ENCODE measurements at places on chromosomes 4 and X.

- no peak for DNase-seq
Observed at GRCh38 chrX:134741746-134742145, 83.5 kb upstream of the PLAC1 start.

- no peak for DNase-seq
Observed at GRCh38 chrX:4708970-4709760, 995.7 kb upstream of the PRKX start.

GRCh38 chrX:68462197-68462596 is 28.9 kb upstream of the OPHN1 start:
- no peak for DNase-seq

DNA sequence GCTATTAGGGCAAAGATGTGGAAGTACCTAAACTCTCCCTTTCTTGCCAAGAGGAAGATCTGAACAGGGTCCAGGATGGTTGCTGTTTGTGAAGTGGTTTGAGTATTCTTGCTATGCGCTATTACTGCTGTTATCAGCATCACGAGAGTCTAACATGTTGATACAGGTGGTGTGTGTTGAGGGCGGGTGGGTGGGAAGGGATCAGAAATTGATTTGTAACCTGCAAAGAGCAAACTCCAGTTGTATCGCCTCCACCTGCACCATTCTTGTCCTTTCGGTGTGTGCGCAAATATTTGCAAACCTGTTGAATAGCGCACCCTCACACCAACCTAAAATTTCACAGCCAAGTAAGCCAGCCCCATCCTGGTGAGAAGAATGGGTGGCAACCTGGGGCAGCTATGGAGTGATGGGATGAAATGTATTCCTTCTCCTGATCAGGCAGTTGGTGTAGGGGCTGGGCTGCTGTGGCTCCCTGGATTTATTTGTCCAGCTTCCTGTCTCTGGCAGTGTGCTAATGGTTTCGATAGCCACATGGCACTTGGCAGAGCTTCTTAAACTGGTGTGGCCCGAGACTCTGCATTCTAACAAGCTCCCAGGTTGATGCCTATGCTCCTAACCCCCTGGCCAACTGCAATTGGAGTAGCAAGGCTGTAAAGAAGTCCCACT is 102.6 kb upstream of the SCML1 start:
- DNase-seq: no peak

DNA sequence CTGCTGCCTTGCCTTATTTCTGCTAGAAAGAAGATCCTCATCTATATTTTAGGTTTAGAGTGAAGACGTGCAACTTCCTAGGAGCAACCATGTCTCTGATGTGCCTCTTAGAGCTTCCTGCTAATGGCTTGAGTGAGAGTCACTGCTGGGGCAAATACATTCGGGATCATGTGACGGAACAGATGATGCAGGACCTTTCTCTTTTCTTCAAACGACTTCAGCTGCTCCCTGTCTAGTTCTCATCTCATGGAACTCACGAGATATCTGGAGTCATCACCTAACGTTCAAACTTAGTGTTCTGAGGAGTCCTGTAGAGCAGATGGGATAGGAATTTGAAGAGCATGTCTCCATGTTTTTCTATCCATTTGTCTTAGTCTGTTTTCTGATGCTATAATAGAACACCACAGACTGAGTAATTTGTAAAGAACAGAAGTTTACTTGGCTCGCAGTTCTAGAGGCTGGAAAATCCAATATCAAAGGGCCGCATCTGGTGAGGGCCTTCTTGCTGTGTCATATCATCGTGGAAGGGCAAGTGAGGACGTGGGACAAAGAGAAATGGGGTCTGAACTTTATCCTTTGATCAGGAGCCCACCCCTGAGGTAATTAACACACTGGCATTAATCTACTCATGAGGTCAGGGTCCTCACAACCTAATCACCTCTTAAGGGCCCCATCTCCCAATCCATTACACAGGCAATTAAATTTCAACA is 43.5 kb upstream of the SCRG1 start:
- no peak for DNase-seq

DNA sequence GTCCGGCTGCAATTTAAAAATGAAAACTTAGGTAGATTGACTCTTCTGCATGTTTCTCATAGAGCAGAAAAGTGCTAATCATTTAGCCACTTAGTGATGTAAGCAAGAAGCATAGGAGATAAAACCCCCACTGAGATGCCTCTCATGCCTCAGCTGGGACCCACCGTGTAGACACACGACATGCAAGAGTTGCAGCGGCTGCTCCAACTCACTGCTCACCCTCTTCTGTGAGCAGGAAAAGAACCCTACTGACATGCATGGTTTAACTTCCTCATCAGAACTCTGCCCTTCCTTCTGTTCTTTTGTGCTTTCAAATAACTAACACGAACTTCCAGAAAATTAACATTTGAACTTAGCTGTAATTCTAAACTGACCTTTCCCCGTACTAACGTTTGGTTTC is 41.0 kb downstream of the MAP7D3 start:
- DNase-seq: no peak

GRCh38 chrX:37060999-37061398 is 52.8 kb downstream of the FAM47C start:
- DNase-seq: no peak

DNA sequence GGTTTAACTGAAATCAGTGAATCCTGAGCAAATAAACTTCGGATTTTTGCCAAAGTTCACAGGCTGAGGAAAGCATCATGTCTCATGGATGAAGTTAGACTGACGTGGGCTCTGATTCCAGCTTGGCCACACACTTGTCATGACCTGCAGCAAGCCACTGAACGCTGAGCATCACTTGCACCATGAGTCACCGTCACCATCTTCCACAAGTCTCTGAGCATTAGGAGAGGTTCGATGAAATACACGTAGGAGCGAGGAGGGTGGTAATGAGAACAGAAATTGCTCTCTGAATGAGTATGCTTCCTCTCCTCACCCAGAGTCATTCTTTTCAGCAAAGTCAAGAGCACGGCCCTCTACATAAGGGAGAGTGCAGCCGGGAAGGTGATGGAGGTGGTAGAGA is 3.8 kb upstream of the TRIML2 start:
- no peak for DNase-seq

GRCh38 chrX:96183843-96184242 is 500.8 kb upstream of the DIAPH2 start:
- DNase-seq: no peak

DNA sequence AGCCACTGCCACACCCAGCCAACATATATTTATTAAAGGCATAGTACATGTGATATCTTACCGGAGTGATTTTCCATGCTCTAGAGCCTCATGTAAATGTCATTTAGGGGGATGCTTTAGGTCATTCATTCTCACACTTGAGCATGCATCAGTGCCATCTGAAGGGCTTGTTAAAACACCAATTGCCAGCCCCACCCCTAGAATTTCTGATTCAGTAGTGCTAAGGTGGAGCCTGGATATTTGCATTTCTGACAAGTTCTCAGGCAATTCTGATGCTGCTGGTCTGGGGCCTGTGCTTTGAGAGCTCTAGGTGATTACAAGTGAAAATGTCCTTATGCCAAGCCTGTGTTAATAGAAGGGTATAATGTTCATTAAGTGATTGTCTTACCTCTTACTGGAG is 107.7 kb downstream of the PHEX start:
- no peak for DNase-seq

GRCh38 chrX:40366661-40367060 is 214.1 kb upstream of the ATP6AP2 start:
- no peak for DNase-seq

DNA sequence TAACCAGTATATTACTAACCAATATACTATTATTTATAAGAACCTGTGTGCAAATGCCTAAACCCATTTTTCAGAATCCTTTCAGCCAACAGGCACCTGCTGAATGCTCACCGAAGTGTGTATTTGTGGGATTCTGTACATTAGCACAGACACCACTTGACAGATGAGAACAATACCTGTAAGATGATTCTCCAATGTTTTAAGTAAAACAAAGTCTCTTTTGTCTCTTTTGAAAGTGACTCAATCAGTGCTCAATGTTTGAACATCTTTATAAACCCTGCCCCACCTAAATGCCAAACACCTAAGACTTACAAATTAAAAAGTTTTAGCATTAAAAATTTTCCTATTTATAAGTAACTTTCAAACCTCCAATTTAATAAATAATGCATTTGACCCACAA is 763 bp downstream of the ASB9 start:
- DNase-seq: no peak

DNA sequence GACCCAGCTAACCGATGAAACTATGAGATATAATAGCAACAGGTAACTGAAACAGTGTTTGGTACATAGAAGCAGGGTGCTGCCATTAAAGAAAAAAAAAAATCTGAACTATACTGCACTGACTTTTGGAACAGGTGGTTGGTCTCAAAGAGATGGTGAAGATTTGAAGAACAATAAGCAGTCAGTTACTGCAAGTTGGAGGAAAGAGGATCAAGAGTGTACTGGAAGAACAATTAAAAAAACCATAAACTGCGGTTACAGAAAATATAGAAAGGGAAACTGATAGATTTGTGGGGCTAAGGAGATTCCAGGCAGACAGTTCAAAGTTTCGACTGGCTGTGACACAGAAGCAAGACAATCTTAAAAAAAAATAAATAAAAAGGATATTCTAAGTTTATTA is 181.9 kb upstream of the TRAM1L1 start:
- no peak for DNase-seq

DNA sequence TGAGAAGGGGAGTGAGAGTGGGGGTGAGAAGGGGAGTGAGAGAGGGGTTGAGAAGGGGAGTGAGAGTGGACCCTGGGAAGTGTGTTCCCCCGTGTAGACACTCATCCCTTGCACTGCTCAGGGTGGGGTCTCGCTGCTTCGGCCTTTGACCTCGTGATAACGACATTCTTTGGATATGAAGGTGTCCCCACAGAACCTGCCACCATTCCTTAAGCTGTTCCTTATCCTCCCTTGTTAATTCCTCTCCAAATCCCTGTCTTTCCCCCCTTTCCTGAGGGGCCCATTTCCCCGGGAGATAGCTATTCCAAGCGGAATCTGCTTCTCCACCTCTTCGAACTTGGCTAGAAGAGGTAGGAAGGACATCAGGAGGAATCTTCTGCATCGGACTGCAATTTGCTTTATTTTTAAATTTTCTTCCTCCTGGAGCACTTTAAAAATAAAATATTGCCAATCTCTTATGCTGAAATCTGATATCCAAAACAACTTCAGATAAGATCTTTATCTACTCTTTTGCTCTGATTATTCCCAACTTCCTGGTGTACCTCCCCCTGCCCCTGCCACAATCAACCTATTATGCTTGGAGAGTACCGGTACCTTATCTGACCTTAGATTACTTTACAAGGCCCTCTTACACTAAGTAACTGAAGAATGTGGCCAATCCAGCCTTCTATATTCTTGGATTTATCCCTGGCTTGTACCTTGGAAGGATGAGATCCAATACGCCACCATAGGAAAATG is 15.6 kb downstream of the TRIML1 start:
- DNase-seq: no peak

GRCh38 chrX:79290596-79290995 is 76.5 kb downstream of the ITM2A start:
- no peak for DNase-seq

GRCh38 chr4:47410271-47410670 is 53.2 kb downstream of the COMMD8 start:
- no peak for DNase-seq

DNA sequence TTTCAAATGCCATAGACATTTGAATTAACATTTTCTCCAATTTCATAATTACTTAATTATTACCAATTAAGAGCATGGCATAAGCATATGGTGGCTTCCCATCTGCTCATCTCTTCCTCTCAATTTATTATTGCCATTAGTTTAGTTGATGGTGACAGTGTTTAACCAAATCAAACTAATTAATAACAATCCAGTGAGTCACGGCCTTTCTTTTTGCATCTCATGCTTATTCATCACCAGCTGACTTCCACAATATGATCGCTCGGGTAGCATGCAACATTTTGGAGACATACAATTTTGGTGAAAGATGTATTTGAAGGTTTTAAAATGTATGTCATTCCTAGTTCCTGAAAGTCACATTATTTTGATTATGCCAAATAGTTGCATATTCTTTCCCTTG is 172.8 kb upstream of the TACR3 start:
- DNase-seq: no peak

- no peak for DNase-seq
Observed at GRCh38 chr4:77151241-77151640, 5.8 kb upstream of the CCNG2 start.

DNA sequence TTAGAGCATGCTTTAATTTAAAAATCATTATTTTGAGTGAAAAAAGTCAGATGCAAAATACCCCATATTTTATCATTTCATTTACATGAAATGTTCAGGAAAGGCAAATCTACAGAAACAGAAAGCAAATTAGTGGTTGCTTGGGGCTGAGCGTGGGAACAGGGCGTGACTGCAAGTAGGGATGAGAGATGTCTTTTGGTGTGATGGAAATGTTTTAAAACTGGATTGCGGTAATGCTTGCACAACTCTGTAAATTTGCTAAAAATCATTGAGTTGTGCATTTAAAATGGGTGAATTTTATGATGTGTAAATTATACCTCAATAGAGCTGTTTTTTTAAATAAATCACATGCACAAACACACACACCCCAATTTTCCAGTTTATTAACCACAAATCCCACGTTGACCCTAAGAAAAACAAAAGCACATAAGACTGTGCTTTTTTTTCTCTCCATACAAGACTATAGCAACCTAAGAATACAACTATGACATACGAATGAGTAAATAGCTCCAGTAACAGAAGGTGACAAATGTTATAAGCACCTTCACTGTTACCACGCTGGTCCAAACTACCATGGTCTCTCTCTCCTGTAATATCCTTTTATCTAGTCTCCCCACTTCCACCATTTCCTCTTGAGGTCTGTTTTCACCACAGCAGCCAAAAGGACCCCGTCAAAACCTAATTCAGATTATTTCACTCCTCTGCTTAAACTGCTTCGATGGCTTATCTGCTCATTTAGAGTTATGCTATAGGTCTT is 37.2 kb downstream of the FRMD7 start:
- DNase-seq: no peak

- no peak for DNase-seq
Observed at GRCh38 chr4:150131581-150132228, 53.5 kb downstream of the DCLK2 start.

- DNase-seq: no peak
Observed at GRCh38 chrX:135436966-135437866, 15.5 kb downstream of the SMIM10L2A start.

All from GM12864 (cell line).